ENCODE measurements at places on chromosomes 1 and 21.

- no peak for DNase-seq
Observed at GRCh38 chr1:112026016-112026415, 36.5 kb upstream of the KCND3 start.

- no peak for DNase-seq
Observed at GRCh38 chr1:200654660-200655059, 15.0 kb downstream of the DDX59 start.

GRCh38 chr1:2101531-2101930, 51.3 kb downstream of the PRKCZ start:
- DNase-seq: no peak

GRCh38 chr1:162740755-162741154, 49.7 kb upstream of the HSD17B7 start:
- DNase-seq: no peak

GRCh38 chr1:156643778-156644092, 1.8 kb downstream of the BCAN start:
- DNase-seq: no peak

- DNase-seq: no peak
Observed at GRCh38 chr1:160789051-160789701, 6.8 kb upstream of the LY9 start.

DNA sequence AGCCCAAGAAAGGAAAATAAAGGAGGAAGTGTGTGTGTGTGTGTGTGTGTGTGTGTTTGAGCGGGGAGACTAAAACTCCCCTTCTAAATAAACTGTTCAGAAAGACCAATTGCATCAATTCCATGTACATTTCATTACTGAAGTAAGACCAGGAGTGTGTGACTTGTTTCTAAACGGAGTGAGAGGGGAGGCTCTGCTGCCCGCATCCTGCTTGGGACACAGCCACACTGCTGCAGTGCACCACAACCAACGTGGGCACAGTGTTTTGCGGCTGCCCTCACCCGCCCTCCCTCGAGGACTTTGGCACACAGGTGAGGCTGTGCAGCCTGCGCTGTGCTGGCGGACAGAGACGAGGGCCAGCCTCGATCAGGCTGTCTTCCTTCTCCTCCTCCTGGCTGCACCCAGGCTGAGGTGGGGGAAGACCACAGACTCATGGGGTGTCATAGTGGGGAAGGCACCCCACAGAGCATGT, 31.0 kb upstream of the H6PD start:
- DNase-seq: no peak

- no peak for DNase-seq
Observed at GRCh38 chr1:170555370-170555769, 23.4 kb downstream of the GORAB start.

DNA sequence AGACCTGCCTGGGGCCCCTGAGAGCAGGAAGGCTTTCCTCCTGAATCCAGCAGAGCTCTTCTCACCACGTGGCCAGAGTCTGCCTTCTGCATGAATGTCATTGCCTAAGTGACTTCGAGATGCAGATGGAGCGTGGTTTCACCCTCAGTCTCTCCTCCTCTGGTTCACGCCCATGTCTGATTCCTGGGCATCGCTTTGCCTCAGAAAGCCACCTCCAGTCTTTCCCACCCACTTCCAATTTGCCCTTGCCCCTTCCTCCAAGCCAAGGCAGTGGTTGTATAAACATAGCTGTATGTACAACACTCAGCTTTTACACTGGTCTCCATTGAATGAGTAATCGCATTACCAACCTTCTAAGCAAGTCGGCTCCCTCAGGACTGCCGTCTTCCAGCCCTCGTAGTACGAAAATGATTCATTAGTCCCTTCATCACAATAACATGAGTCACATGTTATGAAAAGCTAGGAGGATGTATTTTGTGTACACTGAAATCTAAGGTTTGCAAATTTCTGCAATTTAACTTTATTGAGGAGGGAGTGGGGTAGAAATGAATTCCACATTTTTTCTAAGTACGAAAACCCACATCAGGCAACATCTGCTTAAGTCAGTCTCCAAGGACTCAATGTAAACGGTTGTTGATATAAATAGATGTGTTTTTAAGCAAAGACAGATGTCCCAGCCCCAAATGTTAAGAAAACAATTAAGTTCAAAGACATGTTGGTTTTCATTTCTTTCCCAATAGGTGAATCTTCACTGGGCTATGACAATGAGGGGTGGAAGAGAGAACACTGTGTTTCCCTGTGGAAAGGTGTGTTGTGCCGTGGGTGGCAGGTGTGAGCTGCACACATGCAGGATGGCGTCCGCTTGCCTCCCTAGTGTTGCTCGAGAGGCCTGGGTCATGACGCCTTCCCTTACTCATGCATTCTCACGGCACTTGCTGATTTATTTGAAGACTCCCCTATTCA, 32.3 kb upstream of the ETS2 start:
- DNase-seq: no peak

- no peak for DNase-seq
Observed at GRCh38 chr1:2787163-2787911, 14.2 kb downstream of the TTC34 start.

- DNase-seq: no peak
Observed at GRCh38 chr1:39488012-39488545, 3.4 kb upstream of the BMP8A start.

GRCh38 chr1:206568256-206568655, 44.0 kb downstream of the EIF2D start:
- no peak for DNase-seq

DNA sequence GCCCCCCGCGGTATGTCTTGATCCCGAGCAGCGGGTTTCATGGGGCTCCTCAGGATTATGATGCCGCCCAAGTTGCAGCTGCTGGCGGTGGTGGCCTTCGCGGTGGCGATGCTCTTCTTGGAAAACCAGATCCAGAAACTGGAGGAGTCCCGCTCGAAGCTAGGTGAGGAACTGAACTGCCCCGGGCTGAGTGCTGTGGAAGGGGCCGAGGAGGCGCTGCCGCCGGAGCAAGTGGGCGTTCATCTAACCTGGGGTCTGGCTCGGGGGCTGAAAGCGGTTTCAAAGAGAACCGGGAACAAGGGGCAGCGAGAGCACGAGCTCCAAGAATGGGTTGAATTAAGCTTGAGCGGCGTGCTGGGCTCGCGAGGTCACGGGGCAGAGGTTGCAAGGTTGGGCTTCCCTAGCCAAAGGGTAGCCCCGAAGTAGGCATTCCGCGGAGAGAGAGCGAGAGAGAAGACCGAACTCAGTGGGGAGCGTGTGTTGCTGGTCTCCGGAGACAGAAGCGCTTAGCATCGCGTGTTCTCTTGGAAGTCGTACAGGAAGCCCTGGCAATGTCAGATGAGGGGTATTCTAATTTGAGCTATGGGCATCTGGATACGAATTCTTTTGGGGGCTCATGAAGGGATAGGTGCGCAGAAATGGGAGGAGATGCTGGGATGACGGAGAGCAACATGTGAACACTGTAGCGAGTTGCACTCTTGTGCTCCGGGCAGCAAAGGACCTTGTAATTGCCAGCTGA, 732 bp downstream of the HS2ST1 start:
- peak; percentile 41 for DNase-seq

- DNase-seq: no peak
Observed at GRCh38 chr21:45294509-45295291, 7.0 kb upstream of the POFUT2 start.

DNA sequence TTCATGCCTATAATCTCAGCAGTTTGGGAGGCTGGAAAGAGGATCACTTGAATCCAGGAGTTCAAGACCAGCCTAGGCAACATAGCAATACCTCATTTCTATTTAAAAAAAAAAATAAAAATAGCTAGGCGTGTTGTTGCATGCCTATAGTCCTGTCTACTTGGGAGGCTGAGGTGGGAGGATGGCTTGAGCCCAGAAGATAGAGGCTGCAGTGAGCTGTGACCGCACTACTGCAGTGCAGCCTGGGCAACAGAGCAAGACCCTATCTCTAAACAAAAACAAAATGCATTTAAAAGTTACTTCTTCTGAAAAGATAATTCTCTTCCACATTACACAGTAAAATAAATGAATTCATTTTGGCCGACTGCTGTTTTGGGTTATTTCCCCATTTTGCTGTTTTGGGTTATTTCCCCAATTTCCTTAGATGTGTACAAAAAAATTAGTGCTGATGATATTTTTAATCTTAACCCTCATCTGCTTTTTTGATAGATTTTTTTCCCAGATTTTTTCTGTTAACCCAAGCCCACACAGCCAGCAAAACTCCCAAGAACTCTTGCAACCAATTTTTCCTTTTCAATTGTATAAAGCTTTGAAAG, 23.0 kb upstream of the SAMSN1 start:
- no peak for DNase-seq

- DNase-seq: peak; percentile 14
Observed at GRCh38 chr1:168112673-168113305, 23.9 kb downstream of the GPR161 start.

- no peak for DNase-seq
Observed at GRCh38 chr1:114660238-114660637, 9.6 kb downstream of the DENND2C start.

- DNase-seq: no peak
Observed at GRCh38 chr1:30748098-30748698, 9.4 kb downstream of the LAPTM5 start.

- no peak for DNase-seq
Observed at GRCh38 chr21:33132054-33132453, 62.1 kb downstream of the OLIG1 start.

GRCh38 chr1:83670909-83671565, 327.9 kb downstream of the TTLL7 start:
- no peak for DNase-seq

GRCh38 chr1:234069760-234070159, 165.3 kb downstream of the SLC35F3 start:
- no peak for DNase-seq

GRCh38 chr1:26693599-26694572, 1.9 kb upstream of the ARID1A start:
- no peak for DNase-seq

GRCh38 chr1:216210081-216210480, 213.2 kb downstream of the USH2A start:
- DNase-seq: no peak

DNA sequence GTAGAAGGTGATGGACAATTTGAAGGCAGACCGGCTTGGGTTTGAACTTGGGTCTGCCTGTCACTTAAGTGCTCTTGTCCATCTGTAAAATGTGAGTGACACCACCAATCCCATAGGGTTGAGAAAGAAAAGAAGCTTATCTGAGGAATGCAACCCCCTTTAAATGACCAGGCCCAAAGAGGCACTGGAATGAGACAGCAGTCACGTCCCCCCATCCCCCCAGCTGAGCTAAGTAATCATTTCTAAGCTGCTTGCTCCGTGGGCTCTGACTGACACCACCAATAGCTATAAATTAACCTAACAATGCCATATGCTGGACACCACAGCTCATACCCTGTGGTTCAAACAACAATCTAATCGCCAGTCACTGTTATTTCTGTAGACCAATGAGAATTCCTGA, 15.1 kb downstream of the LCA5L start:
- DNase-seq: no peak

DNA sequence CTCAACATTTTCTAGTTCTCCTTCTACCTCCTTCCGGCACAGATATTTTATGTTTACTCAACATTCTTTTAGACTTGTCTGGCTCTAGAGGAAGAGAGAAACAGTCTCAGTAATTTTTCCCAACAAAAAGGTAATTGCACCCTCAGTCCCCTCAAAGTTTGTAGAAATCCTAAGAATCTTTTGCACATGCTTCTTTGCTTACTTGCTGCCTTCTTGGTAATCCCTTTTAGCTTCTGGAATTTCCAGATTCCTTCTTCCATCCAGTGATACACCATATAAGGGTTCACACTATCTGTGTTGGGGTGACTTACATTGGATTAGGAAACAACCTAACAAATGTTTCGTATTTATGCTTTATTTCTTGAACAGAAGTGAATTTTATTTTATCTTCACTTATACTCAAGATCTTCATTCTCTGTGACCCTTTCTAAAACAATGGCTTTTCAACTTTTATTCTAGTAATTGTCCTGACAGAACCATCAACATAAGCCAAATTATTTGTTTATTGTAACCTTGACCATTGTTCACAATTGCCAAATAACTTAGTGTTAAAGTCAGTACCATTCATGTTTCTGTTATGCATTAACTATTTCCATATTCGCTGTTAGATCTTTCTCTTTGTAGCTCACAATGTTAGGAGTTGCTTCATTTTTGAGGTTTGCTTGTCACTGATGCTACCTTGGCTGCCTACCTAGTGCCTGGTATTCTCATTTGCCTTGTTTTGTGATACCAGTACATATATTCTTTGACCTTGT, 238.1 kb downstream of the HMCN1 start:
- DNase-seq: no peak

DNA sequence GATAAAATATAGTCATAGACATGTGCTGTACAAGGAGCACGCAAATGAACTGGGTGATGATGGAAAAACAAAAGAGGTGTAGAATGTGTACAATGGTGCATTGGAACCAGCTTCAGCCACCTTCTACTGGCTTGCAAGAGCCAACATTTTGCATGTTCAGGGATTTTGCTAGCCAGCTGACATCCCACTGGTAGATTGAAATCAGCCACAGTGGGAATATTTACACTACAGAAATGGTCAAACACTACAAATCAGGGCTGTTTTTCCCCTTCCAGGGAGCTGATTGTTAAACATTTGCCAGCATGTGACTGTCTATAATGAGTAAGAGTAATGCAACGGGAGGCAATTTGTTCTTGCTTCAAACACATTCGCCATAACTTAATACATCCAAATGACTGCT, 23.2 kb downstream of the PMVK start:
- no peak for DNase-seq

- DNase-seq: no peak
Observed at GRCh38 chr1:209586221-209586740, 2.8 kb downstream of the CAMK1G start.

- DNase-seq: no peak
Observed at GRCh38 chr1:167016100-167016750, 27.1 kb downstream of the MAEL start.

GRCh38 chr1:65564493-65564892, 144.0 kb downstream of the LEPR start:
- no peak for DNase-seq

DNA sequence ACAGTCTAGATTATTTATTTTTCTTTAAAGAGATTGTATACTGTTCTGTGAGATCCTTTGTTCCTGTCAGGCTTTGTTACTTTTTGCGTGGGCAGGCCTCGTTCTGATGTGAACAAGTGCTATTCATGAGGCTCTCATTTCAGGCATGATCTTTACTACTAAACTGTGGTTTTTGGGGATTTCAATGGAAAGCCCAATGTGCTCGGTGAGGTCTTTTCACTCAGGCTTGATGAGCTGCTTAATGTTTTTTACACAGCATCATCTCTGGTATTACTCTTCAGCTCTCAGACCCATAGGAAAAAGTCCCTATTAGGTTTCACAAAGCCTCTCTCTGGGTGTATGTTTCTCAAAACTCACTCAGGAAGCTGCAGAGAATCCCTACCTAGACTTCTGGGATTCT, 419.4 kb downstream of the GPATCH2 start:
- DNase-seq: no peak

Data from activated CD4-positive, alpha-beta T cell treated with anti-CD3 and anti-CD28 coated beads, Interleukin-2, amount 50 U/mL, for 1 hour (primary cell).